ENCODE measurements at places on chromosomes 6 and 20.

GRCh38 chr6:134846031-134846430 lies 103.9 kb downstream of the ALDH8A1 start:
- no peak for DNase-seq

GRCh38 chr6:28248916-28249315 lies 3.2 kb downstream of the ZKSCAN4 start:
- DNase-seq = no peak

GRCh38 chr6:7761051-7761450 lies 35.2 kb downstream of the BMP6 start:
- no peak for DNase-seq

GRCh38 chr20:64160118-64160517 lies 4.1 kb upstream of the MYT1 start:
- DNase-seq = no peak

DNA sequence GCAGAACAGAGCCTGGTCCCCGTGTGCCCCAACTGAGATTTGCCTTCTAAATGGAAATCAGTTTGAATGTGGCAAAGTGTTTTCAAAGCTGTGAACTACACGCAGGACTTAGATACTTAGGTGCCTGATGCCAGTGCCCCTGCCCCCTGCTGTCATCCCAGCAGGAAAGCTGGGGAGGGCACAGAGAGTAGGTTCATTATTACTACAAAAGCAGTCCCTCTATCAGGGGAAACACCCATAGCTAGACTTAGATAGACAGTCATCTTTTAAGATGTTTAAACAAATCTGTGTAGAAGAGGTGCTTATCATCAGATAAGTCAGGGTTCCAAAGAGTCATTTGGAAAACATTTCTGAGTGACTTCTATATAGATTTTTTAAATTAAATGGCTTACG lies 155.0 kb upstream of the SNX9 start:
- no peak for DNase-seq

- no peak for DNase-seq
These were observed 14.5 kb downstream of the ASF1A start for GRCh38 chr6:118908441-118908840.

- no peak for DNase-seq
These were observed 48.1 kb downstream of the DUSP22 start for GRCh38 chr6:340186-340955.

GRCh38 chr6:148807784-148808183 lies 61.0 kb downstream of the UST start:
- no peak for DNase-seq

GRCh38 chr6:15623276-15624116 lies 39.3 kb downstream of the DTNBP1 start:
- DNase-seq = no peak

DNA sequence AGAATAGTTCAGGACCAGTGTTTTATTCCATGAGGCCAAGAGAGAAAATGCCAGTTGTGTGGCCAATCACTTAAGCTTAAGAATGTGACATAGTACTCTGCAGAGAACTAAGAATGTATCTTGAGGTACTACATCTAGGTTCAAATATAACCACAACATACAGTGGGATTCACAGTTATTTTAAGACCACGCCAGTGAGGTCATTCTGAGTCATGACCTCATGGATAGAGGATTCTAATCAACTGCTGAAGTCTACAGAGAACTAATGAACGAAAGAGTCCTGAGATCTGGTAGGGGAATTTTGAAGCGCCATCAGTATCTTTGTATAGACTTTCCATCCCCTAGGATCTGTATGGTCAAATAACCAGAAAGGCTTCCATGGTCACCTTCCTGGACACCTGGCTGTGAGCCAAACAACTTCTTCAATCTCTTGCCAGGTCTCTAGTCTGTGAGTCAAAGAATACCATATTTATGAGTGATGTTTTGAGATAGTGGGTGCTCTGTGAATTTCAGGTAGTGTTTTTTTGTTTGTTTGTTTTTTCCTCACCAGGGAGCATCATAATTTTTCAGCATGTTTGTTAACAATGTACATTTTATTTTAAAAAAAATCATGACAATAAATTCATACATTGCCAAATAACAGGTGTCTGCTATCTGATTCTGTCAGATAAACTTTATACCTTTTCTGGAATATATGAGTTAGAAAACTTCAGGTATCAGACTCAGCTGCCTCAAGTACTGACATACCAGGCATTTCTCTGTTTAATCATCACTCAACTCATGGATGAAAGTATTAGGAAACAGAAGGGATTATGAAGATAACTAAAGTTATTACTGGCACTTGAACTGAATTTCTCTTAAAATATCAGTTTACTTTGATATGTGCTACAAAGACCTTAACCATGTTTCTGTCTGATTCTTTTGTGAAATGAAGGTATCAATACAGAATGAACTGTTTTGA lies 217.9 kb downstream of the PLCB4 start:
- no peak for DNase-seq

DNA sequence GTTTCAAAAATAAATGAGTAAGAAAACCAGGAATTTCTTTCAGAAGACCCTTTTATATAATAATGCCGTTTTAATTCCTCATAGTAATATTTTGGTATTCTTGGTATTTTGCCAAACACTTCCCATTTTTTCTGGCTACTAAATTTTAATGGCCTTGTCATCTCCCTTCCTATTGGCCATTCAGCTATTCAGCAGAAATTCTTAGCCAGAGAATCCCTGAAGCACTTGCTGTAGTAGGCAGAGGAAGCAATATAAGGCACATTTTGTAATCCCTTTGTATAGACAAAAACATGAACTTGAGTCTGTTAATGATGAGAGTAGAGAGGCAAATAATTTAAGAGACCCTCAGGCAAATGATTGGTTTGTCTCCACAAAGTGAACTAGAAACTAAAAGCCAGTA lies 118.4 kb upstream of the LAMP5 start:
- DNase-seq = no peak

DNA sequence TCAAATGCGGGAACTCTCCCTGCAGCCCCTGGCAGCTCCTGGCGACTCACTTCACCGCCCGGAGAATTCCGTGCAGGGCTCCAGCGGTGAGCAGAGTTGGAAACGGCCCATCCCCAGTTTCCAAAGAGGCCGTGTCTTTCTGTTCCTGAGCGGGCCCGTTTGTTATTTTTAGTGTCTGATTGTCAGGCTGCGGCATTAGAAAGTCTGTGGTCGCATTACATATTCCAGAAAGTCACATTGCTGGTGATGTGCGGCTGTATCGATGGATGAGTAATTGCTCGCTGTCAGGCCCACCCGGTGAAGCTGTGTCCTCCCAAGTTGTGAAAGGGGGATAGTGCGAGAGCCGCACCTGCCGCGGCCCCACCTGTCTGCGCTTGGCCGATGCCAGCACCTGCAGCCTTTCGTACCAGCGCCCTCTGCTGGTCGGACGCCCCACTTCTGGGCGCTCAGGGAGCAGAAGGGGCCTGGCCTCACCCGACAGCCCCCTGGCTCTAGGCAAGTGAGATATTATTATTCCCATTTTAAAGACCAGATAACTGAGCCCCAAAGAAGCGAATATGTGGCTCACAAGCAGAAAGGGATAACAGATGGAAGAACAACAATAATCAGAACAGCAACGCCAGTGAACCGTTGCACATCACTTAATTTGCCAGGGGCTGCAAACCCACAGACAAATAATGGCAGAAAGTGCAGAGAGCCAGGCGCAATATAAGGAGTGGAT lies 244.9 kb downstream of the TSHZ2 start:
- no peak for DNase-seq

GRCh38 chr6:48016020-48016755 lies 94.8 kb downstream of the PTCHD4 start:
- DNase-seq = no peak

DNA sequence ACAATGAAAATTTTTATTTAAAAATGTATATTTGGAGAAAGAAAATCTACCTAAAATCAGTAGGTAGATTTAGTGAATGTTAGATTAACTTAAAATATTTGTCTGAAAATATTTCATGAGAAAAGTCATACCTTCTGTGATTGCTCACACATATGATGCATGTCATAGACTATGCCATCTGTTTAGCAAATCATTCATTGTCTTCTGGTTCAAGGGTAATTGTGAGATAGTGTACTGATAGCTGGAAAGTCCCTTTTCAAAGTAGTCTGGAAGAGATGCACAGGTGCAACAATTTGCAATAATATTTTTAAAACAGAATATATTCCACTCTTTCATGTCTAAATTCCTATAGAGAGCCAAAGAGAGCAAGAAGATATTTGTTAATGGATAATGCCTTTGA lies 21.0 kb upstream of the RNF217 start:
- DNase-seq = no peak

DNA sequence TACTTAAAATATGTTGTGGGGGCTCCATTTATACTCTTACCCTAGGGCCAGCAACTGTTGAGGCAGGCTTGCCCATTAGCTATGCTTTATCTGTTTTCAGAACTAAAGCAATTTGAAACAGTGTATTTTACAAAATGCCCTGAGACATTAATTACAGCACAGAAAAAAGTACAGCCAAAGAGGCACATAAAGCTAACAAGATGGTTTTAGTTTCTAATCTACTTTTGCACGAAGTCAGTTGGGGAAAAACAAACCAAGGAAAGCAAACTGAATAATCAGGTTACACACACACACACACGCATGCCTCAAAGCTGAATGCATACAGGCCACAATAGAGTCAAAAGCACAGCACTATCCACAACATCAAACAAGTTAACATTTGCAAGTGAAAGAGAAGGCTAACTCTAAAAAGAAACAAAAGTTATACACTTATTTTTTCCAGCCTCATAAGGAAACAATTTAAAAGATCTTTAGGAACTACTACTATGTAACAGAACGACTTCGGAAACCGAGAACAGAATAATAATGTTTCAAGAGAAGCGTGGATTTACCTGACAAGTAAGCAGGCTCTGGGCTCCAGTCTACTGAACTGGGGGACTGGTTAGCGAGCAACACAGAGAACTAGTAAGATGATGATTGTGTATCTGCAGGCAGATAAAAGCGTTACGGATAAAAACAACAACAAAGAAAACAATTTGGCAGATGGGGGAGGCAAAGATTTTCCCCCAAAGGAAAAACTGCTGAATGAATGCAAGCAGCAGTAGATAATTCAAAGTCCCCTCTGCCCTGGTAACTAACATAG lies 1.7 kb downstream of the SYCP2 start:
- no peak for DNase-seq

DNA sequence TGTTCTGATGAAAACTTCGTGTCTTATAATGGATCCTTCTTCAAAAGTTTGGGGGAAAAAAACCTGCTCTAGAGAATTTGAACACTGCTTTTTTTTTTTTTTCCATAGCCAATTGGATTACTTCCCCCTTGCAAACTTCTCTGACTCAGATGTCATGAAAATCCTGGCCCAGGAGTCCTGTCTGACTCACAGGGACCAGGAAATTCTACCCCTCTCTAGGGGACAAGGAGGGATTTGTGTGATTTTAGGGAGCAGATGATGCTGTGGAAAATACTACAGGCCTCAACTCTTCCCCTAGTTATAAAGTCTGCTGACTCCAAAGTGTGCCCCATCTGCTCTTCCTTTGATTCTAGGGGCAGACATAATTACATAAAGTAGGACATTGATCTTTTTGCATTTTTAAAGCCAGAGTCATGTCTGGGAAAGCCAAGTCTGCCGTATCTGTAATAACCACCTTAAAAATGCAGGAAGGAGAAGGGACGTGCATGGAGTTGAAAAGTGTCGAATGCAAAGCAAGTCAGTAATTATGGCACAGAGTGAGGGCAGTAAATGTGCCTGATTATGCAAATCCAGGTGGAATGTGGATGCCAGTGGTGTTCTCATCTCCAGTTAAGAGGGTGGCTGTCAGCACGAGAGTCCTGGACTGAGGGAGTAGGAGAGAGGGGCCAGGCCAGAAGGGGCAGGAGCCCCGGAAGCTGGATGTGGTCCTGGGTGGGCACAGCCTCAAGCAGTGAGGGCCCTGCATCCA lies 144.3 kb upstream of the SULF2 start:
- DNase-seq = no peak

DNA sequence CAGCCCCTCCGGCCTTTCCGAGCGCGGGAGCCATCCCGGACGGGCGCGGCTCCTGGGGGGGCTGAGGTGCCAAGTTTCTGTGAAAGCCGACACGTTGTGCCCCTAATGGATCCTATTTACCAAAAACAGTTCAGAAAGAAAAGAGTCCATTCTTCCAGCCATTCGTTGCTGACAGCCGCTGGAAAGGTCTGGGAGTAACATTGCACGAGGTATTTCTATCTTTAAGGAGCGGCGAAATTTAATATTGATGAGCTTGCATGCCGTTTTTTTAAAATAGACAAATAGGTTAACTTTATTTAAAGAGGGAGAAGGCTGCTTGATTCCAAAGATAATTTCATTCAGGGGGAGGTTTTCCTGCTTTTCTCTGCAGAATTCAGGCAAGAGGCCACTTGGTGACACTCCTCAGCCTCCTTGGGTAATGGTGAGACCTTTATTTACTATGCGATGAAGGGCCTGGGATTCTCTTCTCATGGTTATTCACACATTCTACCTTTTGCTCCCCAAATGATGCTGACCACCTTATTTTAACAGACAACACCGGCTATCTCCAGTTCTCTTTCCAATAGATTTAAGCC lies 988 bp downstream of the TIAM2 start:
- DNase-seq = no peak

DNA sequence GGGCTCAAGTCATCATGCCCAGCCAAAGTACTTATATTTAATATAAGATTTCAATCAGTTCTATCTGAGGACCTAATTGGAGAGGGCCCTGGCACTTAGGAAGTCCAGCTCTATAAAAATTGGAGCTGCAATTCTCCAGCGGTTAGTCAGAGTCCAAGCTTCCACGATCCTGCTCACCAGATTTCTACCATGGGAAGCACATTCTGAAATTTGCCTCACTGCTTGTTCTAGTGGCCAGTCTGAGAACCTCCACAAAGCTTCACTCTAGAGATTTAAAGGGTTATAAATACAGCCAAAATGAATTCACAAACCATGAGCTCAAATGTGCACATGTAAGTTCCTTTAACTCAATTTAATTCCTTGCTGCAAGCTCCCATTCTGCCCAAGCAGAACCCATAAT lies 33.5 kb downstream of the PNLDC1 start:
- DNase-seq = no peak

DNA sequence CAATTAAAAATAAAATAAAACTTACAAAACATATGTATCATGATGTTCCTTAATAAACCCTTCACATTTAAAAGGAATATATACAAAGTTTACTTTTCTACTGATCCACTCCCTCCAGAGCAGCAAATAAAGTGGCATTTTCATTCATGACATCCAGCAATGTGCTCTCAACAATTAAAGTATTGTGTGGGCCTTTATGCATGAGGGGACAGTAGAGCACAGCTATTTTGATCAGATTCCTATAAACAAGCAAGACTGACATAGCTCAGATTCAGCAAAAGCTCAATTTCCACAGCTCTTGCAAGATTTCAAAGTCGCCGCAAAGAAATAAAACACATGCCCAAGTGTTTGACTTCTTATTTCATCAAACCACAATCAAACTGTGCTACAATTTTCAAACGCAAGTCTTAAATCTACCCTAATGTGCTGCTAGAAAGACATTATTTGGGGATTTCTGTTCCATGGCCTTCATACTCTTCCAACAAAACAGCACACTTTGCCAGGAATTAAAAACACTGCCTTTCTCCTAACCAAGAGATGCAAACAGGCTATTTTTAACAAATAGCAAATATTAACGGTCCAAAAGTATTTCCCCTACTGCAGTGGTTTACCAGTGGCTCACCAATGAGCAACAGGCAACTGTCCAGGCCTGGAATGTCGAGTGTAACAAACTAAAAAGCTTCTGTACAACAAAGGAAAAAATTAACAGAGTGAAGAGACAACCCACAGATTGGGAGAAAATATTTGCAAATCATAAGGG lies 52.3 kb downstream of the MBOAT1 start:
- no peak for DNase-seq
